MCF 10A (cell line): ENCODE measurements at places on chromosomes 4 and X.

DNA sequence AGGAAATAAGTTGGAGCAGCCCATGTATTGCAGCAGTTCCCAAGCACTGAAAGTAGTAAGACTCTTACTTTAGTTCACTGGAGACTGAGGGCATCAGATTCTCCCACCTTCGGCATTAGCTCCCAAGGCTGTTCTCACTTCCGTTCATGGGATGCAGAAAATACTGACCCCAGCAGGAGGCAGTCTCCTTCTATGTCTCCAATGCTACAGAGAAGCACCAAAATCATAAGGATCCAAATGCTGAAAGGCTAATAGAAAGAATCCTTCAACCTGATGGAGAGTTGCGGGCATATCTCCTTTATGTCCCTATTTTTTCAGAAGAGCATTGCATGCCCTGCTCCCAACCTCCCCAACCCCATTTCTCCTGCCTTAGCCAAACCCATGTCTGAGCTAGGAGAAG lies 32.4 kb downstream of the ADH7 start:
- H3K4me3 ChIP-seq = no peak overlapping the region
- no peaks in the 10 kb centered on the region for H3K27me3 ChIP-seq
- no peaks in the 10 kb centered on the region for H3K36me3 ChIP-seq
- H3K4me1 ChIP-seq = peaks cover 16% of the 10 kb centered on the region

DNA sequence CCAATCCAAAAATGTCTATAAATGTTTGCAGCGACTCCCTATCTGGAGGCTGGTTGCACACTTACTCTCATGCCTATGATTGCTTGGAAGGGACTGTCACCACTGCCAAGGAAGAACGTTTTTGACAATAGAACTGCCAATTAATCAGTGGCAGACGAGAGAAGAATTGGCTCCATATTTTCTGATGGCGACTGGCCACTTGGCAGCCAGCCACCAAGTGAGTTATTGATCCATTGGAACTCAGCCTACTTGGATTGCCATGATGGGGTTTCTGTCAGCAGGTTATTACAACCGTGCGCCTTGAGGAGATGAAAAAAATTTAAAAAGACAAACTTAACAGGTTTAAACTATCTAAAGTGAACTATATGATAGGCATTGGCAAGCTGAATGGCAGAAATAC lies 47.4 kb downstream of the LINC00632 start:
- no peaks in the 10 kb centered on the region for H3K36me3 ChIP-seq
- H3K27me3 ChIP-seq = no peaks in the 10 kb centered on the region
- no peak overlapping the region for H3K4me3 ChIP-seq
- H3K4me1 ChIP-seq = peaks cover 4% of the 10 kb centered on the region
- DNase-seq = no peak

DNA sequence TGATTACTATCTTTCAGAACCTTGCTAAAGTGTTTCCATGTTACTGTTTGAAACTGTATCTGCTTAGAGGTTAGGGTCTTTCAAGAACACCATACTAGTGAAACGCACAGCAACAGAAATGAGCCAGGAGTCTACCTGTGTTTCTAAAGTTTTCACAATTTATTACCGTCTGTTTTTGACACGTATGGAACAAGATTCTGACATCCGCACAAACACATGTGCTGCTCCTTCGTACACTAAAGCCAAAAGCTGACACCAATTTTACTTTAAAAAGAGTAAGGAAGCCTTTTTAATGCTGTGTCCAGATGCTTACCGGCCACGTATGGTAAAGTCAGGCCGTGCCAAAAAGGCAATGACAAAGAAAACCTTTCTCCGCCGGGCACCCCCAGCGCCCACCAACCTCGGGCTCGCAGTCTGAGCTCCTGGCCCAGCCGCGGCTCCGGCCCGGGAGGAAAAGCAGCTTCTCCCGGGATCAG lies 532 bp downstream of the RPS4X start:
- peaks cover 41% of the 10 kb centered on the region for H3K4me1 ChIP-seq
- no peak for DNase-seq
- peaks cover 55% of the 10 kb centered on the region for H3K36me3 ChIP-seq

GRCh38 chr4:98248934-98249333 lies 12.2 kb upstream of the RAP1GDS1 start:
- no peaks in the 10 kb centered on the region for H3K36me3 ChIP-seq
- H3K4me3 ChIP-seq = no peak overlapping the region
- H3K4me1 ChIP-seq = peaks cover 7% of the 10 kb centered on the region

DNA sequence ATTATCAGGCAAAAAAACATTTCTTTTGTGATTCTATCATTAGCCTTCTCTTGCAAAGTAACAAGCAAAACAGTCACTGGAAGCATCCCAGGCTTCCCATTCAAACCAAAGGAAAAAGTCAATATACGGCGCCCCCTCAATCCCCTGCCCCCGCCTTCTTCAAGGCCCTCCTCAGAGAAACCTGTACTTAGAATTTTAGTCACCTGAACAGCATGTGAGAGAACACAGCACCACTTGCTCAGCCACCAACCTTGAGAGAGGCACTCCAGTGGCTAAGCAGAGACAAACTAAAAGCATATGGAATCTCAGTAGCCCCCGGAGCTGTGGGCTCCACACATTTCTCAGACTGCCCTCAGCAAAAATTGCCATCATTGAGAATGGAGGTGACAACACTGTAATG lies 25.2 kb downstream of the LEF1 start:
- H3K27ac ChIP-seq = no peak overlapping the region
- H3K27me3 ChIP-seq = no peaks in the 10 kb centered on the region
- no peaks in the 10 kb centered on the region for H3K36me3 ChIP-seq
- H3K4me3 ChIP-seq = no peak overlapping the region
- DNase-seq = no peak
